T-cell (primary cell): ENCODE measurements at places on chromosomes 13 and 19. TPM values are rescaled to one million over a fixed set of nuclear protein-coding genes. Genes with fewer than 3 reads are reported as not detected.

ZNF813 gene
- 6.6 TPM for total RNA-seq

PRRG2 gene
- total RNA-seq = 1.2 TPM

FCGBP gene
- 12.6 TPM for total RNA-seq

BCL3 gene
- 103 TPM for total RNA-seq

C19orf85 gene
- not detected for total RNA-seq

WDR88 gene
- total RNA-seq = 0.20 TPM
